ENCODE measurements at places on chromosomes 4 and X.
A peak's percentile ranks its signal among the peaks of the same experiment; 100 is the strongest.

DNA sequence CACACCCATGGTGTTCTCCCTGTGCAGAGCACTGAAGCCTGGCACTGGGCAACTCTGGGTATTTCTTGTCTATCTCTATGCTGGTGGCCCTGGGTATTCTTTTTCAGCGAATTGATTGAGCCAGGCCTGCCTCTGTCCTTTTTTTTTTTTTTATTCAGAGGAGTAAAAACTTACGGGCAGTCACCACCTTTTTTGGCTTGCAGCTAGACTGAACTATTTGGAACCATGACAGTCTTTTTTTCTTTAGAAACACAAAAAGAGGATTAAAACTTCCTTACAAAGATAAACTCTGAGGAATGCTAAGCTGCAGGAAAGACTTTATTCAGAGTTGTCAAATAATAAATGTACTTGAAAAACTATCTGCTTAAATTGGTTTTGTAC is 119.2 kb upstream of the STIM2 start:
- no peak for DNase-seq

DNA sequence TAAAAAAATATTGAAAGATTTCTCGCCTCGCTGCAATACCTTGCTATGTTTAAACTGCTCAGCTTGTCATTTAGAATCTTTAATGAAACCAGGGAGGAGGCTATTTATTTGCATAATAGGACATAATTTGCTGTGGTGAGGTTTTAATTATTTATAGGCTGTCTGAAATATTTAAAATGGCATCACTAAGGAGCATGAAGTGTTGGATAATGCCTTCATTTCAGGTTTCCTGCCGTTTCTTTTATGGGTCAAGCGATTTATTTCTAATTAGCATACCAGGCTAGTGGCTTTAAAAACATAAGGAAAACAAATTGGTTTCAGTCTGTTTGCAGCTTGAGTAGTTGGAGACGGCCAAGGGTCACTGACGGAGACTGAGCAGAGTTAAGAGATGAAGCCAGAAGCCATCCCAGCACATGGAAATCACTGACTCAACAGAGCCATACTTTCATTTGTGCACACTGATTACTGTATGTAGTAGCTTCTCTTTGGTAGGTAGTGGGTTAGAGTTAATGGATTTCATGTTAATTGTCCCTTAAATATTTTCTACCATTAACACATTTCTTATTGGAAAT is 1962.4 kb upstream of the TENM3 start:
- no peak for DNase-seq

- no peak for DNase-seq
Measured at GRCh38 chr4:113997206-113997605, 17.8 kb upstream of the ARSJ start.

GRCh38 chrX:153662266-153662665 is 11.3 kb downstream of the PNCK start:
- DNase-seq: no peak

DNA sequence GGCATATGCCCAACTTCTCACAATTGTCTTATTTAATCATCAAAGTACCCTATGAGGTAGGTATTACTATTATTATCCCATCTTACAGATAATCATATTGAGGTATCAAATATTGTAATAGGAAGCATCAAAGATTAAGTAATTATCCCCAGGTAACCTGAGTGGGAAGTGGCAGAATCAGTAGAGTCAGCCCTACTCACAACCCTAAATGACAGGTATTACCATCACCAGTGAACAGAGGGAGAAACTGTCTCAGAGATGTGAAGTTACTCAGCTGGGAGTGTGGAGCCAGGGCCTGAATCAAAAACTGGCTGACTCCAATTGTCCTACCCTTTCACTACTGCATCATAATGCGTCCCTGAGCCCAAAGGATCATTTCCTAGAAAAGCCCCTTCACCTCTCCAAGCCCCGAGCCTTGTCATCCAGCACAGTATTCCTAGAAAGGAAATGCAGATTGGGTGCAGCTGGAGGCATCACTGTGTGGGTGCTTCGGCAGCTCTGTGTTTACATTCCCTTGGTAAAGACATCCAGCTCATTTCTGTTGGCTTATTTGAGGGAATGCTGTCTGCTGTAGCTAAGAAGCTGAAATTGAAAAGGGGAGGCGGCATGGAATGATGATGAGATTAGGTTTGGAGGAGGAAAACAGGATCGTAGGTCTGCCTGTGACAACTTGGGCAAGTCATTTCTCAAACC is 72.8 kb downstream of the DHX15 start:
- DNase-seq: no peak

GRCh38 chr4:82108506-82108905 is 265.3 kb downstream of the HNRNPD start:
- no peak for DNase-seq

DNA sequence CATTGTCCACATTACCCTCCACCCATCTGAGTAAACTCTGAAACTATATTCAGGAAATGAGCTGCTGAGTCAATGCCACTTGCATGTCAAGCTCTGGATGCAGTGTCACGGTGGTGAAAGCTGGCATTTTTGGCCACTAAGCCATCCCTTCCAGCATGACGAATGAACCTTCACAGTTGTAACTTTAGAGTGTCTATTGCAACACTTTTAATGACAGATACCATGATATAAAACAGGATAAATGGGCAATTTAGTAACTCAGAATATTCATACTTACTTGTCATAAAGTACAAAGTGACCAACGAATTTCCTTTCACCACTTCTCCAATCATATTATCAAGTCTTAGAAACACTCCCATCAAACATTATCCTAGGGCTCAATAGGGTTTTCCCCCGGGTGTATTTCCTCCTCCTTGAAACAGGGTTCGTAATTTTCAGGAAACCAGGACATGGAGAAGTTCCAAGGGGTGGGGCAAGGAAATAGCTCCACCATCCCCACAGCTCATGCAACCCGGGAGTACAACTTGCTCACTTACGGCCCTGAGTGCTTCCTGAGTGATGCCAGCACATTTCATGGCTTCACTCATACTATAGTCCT is 73.1 kb downstream of the MTHFD2L start:
- DNase-seq: no peak

GRCh38 chr4:55089916-55090315 is 35.5 kb downstream of the KDR start:
- DNase-seq: no peak

GRCh38 chrX:115324194-115324593 is 34.7 kb downstream of the LUZP4 start:
- no peak for DNase-seq

DNA sequence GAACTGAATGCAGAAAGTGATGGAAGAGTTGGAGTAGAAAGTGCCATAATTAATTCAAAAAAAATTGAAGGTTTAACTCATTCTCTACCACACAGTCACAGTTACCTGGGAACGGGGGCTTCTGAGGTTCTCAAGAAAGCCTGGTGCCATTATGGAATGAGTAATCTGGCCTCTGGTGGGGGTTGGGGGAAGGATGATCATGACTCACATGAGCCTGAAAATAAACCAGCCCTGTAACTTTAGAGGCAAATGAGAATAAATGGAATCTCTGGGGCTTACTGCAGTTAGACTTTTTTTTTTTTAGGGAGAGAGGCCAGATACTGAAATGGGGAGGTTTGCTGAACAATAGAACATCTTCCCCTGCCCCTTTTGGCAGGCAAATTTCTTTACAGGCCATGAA is 55.3 kb downstream of the SOD3 start:
- peak; percentile 7 for DNase-seq

DNA sequence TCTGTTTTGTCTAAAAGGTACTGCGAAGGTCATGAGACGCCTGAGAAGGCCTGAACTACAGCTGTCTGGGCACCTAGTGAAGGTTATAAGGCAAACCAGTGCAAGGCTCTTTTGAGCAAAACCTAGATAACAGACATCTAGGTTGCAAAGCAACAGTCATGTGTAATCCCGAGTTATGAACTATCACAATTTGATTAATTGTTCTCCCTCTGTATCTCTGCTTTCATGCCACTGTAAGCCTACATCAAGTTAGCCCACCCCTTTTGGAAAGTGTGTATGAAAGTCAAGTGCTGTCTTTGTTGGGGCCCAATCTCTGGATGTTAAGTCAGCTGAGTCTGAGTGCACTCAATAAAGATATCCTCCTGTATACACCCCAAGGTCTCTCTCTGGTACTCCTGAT is 31.9 kb upstream of the UGT2B7 start:
- no peak for DNase-seq

DNA sequence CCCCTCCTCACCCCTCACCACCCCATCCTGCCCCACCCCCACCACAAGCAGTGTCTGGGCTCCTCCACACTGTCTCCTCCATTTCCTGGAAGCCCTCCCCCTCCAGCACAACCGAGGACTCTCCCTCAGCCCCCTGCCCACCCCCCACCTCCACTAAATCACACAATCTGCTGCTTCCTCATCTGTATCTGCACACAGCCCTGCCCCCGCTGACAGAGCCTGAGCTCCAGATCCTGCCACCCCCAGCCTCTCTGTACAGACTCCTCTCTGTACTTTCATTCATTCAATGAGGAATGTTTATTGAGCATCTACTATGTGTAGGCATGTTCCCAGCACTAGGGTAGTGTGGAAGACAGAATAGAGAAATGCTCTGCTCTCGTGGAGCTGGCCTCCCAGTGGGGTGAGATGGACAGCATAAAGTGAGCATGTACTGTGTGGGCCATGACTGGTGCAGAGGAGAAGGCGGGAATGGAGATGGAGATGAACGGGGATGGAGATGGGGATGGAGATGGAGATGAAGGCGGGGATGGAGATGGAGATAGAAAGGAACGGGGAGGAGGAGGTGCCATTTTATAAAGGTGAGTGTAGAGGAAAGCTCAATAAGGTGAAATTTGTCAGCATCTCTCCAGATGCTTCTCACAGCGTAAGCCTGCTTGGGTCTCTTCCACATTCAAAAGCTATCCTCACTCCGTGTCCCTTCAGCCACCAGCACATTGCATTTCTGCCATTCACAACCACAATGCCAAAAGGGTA is 2.5 kb upstream of the PPP2R2C start:
- DNase-seq: no peak

GRCh38 chr4:63316633-63317032 is 1092.6 kb downstream of the TECRL start:
- no peak for DNase-seq

- DNase-seq: no peak
Measured at GRCh38 chr4:3266076-3266475, 17.1 kb downstream of the MSANTD1 start.

GRCh38 chrX:137916090-137916746 is 350.3 kb downstream of the ZIC3 start:
- no peak for DNase-seq

DNA sequence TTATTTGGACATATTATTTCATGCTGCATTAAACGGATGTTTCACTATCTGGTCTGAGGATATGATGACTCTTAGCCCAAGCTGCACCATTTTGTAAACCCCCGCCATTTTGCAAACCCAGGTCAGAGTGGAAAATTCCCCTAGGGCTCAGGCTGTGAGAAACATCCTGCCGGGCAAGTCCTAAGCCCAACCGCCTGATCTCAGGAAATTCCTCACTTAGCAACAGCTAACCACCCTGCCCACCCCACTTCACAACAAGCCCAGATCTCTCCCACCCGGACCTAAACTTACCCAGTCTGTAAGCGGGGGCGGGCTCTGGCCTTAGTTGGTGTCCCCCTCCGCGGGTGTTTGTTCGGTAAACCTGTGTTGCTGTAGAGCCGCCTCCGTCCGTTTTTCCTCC is 2747.1 kb downstream of the PCDH7 start:
- no peak for DNase-seq

GRCh38 chr4:108473163-108473720 is 147.1 kb upstream of the RPL34 start:
- DNase-seq: no peak

- no peak for DNase-seq
Measured at GRCh38 chr4:105972946-105973621, 77.8 kb downstream of the NPNT start.

DNA sequence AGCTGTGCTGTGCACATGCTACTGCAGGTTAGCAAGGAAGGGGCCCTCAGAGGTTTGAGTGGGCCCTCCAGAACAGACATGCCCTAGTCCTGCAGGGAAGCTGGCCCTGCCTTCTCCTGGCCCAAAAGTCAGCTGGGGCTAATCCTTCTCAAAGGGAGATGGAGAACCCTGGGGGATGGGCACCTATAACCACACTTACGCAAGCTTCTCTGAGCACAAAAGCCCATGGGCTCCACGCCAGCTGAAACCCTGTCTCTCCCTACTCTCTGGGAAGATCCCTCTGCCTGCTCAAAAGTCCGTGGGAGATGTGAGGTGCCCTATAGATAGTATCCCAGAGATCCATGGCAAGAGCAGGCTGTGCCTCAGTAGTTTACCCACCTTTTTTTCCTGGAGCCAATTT is 58.9 kb upstream of the DKK2 start:
- no peak for DNase-seq

- DNase-seq: no peak
Measured at GRCh38 chrX:29496636-29497180, 718.7 kb upstream of the MAGEB2 start.

DNA sequence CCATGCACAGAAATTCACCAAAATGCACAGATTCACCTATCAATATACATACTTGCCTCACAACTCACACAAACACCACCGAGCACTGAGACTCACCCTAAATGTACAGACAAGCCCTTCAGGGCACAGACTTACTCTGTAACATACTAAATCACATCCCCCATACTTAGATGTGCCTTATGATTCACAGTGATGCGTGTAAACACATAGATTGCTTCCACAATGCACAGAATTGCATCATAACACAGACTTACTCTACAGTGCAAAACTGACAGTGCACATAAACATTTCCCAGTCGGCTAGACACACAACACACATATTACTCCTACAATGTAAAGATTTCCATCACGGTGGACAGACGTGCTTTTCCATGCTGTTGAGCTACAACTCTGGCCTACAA is 6.2 kb downstream of the LINC00632 start:
- no peak for DNase-seq

- DNase-seq: no peak
Measured at GRCh38 chr4:164765833-164766232, 11.9 kb downstream of the SMIM31 start.

- no peak for DNase-seq
Measured at GRCh38 chr4:36326476-36327029, 45.1 kb downstream of the DTHD1 start.

- no peak for DNase-seq
Measured at GRCh38 chrX:8675006-8675630, 56.8 kb downstream of the ANOS1 start.

DNA sequence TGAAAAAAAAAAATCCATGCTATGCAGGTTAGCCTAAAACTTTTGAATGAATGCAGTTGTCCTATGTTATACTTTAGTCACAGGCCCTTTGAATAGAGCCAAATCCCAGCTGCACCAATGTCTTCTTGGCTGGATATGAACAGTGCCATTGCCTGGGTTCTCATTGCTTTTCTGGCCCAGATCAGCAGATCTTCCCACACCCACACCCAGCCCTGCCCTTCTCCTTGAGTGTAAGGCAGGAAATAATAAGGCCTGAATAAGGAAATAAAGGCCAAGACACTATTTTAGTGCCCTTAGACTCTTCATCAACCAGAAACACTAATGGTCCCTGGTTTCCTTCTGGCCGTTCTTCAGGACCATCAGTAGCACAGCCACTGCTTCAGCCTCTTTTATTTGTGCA is 66.6 kb downstream of the USP38 start:
- no peak for DNase-seq

- no peak for DNase-seq
Measured at GRCh38 chr4:22668301-22668700, 24.4 kb upstream of the GBA3 start.

GRCh38 chr4:16859031-16859430 is 39.4 kb downstream of the LDB2 start:
- DNase-seq: no peak

GRCh38 chr4:137283737-137284136 is 248.6 kb downstream of the PCDH18 start:
- no peak for DNase-seq

Measured in H54 (cell line).